ENCODE measurements at places on chromosomes 11 and 22.

GRCh38 chr11:26201411-26201810 lies 130.5 kb upstream of the ANO3 start:
- DNase-seq = no peak

- DNase-seq = no peak
Observed at GRCh38 chr11:15551901-15552851, 437.5 kb downstream of the INSC start.

DNA sequence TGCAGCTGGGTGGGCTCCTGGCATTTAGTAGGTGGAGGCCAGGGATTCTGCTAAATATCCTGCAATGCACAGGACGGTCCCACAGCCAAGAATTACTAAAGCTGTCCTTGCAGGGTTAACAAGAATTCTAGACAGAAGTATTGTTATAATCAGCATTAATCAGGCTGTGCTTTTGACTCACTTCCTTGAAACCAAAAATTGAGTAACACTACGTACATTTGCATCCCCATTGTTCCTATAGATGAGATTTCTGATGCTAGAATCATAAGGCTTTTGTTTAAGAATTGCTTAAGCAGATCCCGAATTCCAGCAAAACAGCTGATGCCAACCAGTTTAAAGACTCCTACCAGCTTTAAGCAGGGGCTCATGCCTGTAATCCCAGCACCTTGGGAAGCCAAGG lies 11.4 kb downstream of the SLC6A5 start:
- no peak for DNase-seq

DNA sequence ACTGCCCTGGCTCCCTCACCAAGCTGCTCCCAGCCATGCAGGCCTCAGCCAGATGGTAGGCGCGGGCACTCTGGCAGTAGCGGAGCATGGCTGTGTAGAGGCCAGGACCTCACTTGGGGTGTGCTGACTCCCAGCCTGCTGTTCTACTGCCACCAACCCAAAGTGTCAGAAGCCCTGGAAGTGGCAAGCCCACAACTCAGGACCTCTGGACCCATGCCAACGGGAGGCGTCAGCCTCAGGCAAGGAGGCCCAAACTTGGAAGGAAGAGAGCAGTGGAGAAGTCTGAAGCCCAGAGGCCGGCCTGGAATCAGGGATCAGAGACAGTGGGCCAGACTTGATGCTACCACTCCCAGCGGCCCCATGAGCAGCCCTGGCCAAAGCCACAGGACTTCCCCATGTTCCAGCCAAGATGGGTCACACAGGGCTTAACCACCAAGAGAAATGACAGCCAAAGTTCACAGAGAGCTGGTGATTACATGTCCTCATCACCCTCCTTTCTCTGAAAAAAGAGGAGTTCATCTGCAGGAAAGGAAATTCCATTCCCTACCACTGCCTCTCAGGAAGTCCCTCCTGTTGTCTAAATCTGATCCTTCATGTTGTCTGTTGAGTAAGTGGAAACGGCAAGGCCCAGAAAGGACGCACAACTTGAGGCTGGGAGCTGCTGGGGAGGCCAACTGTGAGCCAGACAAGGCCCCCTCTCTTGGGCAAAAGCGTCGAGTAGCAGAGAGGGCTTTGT lies 4.4 kb downstream of the ARRB1 start:
- DNase-seq = no peak

DNA sequence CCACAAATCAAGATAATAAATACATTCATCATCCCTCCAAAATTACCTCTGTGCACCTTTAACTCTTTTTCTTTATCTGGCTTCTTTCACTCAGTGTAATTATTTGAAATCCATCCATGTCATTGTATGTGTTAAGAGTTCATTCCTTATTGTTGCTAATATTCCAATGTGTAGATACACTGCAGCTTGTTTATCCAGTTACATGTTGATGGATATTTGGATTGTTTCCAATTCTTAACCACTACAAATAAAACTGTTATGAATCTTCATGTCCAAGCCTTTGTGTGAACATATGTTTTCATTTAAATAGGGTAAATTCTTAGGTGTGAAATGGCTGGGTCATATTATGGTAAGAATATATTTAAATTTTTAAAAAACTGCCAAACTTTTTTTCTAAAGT lies 323.3 kb upstream of the NCAM1 start:
- no peak for DNase-seq

GRCh38 chr11:8773916-8774539 lies 91.4 kb downstream of the RPL27A start:
- no peak for DNase-seq

GRCh38 chr11:44189986-44190882 lies 94.8 kb downstream of the EXT2 start:
- DNase-seq = no peak

- DNase-seq = no peak
Observed at GRCh38 chr11:41382927-41383326, 76.5 kb downstream of the LRRC4C start.

DNA sequence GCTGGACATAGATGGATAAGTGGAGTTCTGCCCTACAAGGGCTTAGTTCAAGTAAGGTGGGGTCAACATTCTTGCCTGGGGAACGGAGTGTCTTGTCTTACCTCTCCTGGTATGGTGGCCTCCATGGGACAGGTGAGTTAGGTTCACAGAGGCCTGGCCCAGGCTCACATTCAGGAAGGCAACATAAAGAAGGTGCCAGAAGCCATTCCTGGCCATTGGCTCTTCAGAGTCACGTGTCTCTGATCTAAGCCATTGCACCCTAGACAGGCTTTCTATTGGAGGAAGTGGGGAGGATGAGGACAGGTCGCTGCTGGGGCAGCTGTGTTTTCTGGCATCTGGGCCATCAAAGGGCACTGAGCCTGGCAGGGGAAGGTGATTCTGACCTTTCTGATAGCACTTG lies 14.8 kb downstream of the LMO2 start:
- no peak for DNase-seq

GRCh38 chr11:32312206-32312817 lies 123.0 kb downstream of the WT1 start:
- no peak for DNase-seq

- DNase-seq = no peak
Observed at GRCh38 chr22:36218648-36219193, 17.1 kb upstream of the APOL4 start.

- no peak for DNase-seq
Observed at GRCh38 chr11:107969219-107969618, 39.5 kb upstream of the CUL5 start.

DNA sequence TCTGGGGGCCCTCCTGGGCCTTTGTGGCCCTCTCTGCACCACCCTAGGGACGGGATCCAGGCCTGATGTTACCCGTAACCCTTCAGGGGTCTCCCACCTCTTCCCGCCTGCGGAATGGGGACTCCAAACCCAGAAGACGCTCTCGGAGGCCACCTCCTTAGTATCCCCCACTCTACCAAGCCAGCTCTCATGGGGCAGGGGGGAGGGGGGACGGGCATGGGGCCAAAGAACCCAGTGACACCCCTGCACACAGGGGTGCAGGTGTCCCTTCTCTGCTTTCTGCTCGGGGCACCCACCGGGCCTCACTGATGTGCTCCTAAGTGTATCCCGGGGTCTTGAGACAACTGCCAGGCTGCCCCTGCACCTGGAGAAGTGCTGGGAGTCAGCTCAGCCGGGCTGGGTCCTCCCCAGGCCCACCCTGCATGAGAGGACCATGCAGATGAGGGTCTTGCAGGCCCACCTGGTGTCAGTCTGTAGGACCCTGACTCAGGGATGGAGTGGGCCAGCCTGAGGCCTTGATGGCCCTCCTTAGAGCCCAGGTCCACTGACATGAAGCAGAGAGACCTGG lies 176.9 kb downstream of the IGLL1 start:
- no peak for DNase-seq

DNA sequence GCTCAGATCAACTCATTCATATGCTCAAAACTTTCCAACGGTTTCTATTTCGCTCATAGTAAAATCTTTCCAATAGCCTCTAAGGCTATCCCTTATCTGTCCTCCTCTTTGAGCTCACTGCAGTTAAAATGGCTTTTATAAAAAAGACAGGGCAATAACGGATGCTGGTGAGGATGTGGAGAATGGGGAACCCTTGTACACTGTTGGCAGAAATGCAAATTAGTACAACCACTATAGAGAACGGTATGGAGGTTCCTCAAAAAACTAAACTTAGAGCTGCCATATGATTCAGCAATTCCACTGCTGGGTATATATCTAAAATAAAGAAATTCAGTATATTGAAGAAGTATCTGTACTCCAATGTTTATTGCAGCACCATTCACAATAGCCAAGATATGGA lies 345.6 kb downstream of the DLG2 start:
- no peak for DNase-seq

GRCh38 chr11:57354699-57355098 lies 16.5 kb downstream of the P2RX3 start:
- no peak for DNase-seq

GRCh38 chr22:39003165-39003638 lies 10.9 kb upstream of the APOBEC3C start:
- peak; percentile 67 for DNase-seq

DNA sequence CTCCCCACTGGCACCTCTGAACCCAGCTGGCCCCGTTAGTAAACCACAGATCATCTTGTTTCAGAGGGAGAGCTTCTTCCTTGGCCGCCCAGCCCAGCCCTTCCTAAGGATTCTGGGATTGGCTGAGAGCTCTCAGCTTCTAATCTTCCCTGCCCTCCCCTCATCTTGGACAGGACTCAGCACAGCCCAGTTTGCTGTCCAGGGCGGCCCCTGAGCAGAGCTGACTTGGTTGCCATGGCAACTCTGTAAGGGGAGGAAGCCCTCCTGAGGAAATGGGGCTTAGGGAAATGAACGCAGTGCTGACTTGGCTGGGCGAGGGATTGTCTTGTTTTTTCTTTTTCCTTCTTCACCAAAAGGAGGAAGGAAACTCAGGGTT lies 4.6 kb downstream of the APOL4 start:
- no peak for DNase-seq

DNA sequence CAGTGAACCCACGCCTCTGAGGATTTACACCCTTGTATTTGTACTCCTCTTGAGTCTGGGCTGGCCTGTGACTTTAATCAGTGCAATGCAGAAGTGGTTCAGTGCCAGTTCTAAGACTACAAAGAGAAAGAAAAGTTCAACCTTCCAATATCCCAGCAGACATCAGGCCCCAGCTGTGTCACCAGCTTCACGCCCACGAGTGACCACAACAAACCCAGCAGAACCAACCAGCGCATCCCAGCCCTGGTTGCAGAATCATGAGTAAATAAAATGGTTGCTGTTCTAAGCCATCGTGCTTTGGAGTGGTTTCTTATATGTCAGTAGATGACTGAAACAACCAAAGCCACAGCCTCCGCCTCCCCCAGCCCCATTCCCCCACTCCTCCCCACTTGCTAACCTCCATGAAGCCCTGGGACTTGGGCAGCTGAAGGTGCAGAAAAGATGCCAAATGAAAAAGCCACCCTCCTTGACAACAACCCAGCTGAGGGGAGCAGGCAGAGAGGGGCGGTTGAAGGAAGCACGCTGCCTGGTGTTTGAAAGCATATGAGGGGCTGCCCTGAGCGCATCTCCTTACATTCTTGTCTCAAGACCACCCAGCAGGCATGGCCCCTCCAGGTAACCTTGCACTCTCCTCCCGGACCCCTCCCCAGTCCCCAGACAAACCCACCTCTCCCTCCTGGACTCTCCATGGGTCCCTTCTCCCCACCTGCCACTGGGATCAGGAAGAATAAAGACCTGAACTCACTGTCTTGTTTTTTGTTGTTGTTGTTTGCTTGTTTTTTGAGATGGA lies 20.9 kb downstream of the TSKU start:
- DNase-seq = peak; percentile 70

- DNase-seq = no peak
Observed at GRCh38 chr11:820655-821511, 2.2 kb downstream of the PNPLA2 start.

DNA sequence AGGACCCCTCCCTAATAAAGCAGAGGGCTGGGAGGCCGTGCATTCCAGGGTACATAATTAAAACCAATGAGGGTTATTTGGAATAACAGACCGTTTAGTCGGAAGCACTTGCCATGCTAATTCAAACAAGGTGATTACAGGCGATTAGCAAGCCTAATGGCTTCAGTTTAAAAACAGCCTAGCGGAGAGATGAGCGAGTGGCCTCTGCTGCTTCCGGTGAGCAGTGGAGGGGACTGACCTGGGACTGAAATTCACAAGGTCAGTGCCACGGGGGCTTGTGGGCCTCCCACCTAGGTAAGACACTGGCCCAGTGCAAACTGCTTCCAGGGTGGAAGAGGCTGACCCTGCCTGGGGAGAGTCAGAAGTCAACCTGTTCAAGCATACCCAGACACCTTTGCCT lies 56.8 kb upstream of the ALX4 start:
- DNase-seq = no peak

- no peak for DNase-seq
Observed at GRCh38 chr11:105740164-105740903, 130.5 kb downstream of the GRIA4 start.

- no peak for DNase-seq
Observed at GRCh38 chr11:48014917-48015316, 34.6 kb downstream of the PTPRJ start.

DNA sequence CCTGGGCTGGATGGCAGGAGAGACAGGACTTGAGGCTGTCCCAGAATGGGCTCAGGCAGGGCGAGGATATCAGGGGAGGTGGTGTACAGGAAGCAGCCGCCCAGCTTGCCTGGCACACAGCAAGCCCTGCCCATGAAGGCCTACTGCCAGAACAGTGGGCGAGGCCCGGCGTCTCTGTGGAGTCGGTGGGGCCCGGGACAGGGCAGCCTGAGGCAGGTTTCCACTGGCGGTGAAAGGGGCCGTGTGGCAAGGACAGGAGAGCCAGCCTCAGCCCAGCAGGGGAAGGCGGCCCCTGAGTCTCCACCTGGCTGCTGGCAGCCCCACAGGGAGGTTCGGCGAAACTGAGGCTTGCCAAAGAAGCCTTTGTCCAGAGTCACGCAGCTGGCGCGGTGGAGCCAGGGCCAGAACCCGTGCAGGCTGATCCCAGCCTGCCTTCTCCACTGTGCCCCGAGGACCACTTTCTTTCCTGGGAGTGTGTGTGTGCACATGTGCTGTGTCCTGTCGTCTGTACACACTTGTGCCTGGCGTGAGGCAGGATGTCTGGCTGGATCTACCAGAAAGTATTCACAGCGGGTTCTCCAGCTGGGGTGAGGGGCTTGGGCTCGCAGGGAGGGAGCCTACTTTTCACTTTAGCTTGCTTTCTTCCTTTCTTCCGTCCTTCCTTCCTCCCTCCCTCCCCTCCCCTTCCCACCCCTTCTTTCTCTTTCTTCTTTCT lies 1.2 kb downstream of the TSPO start:
- peak; percentile 42 for DNase-seq

DNA sequence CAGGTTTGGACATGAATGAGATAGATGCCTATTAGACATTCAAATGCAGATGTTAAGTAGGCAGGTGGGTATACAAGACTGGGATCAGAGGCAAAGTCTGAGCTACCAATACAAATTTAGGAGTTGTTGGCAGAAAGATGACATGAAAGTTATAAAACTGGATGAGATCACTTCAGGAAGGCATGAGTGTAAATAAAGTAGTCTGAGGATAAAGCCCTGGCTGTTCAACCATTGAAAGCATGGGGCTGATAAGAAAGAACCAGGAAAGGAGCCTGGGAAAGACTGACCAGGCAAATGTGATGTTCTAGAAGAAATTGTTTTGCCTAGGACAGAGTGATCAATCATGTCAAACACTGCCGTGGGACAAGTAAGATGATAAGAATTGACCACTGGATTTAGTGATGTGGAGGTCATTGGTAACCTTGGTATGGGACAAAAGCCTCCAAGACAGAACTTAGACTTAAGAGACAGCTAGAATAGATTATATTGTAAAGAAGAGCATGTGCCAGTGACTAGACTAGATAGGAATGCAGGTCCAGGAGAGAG lies 98.5 kb downstream of the EHF start:
- DNase-seq = no peak

All from stimulated activated CD4-positive, alpha-beta T cell treated with anti-CD3 and anti-CD28 coated beads, Interleukin-4, amount 100 ng/mL, for 48 hours (primary cell).